Renal cortical epithelial cell (primary cell): ENCODE measurements at places on chromosomes 1 and 21.
A peak's percentile ranks its signal among the peaks of the same experiment; 100 is the strongest.

GRCh38 chr1:33225586-33225985 lies 30.7 kb upstream of the ZNF362 start:
- no peak for DNase-seq

- DNase-seq: peak; percentile 83
Observed at GRCh38 chr1:171606402-171606941, 15.6 kb upstream of the MYOCOS start.

GRCh38 chr1:13911697-13912619 lies 212.0 kb downstream of the PRDM2 start:
- no peak for DNase-seq

GRCh38 chr1:99264201-99265021 lies at the start of gene PLPPR4:
TSS of gene PLPPR4 (plus strand) at chr1:99264492. CDS start at chr1:99264594, 102 bp downstream.
- DNase-seq: no peak

- no peak for DNase-seq
Observed at GRCh38 chr1:87437663-87438295, 109.1 kb downstream of the LMO4 start.

- no peak for DNase-seq
Observed at GRCh38 chr1:167435484-167435883, 82.8 kb downstream of the CD247 start.

GRCh38 chr1:152869808-152870419 lies 8.2 kb upstream of the SMCP start:
- peak; percentile 51 for DNase-seq

GRCh38 chr1:221336126-221336525 lies 405.8 kb downstream of the DUSP10 start:
- peak; percentile 23 for DNase-seq

GRCh38 chr21:40639616-40640194 lies 207.3 kb downstream of the DSCAM start:
- DNase-seq: no peak

GRCh38 chr1:228087771-228088251 lies 5.3 kb downstream of the ARF1 start:
- DNase-seq: peak; percentile 80
